ENCODE measurements at places on chromosomes 2 and 18. TPM values are rescaled to one million over a fixed set of nuclear protein-coding genes. Genes with fewer than 3 reads are reported as not detected.

GRCh38 chr18:71115261-71115660 is 826.4 kb downstream of the SOCS6 start:
- DNase-seq: no peak

- peak; percentile 70 for DNase-seq
Observed at GRCh38 chr18:24990671-24991134, 361.3 kb downstream of the ZNF521 start.

GRCh38 chr2:20093263-20094141 is 42.1 kb upstream of the LAPTM4A start:
- peak; percentile 78 for DNase-seq

- peak; percentile 20 for DNase-seq
Observed at GRCh38 chr2:14944562-14945346, 312.2 kb downstream of the LRATD1 start.

- no peak for DNase-seq
Observed at GRCh38 chr2:158103411-158104012, 1.8 kb downstream of the UPP2 start.

- DNase-seq: no peak
Observed at GRCh38 chr18:44156126-44156525, 524.6 kb upstream of the SETBP1 start.

- DNase-seq: no peak
Observed at GRCh38 chr2:202196727-202197126, 41.7 kb downstream of the SUMO1 start.

GRCh38 chr2:189674374-189675112 is at the start of gene ANKAR:
Gene ANKAR (plus strand): TSS chr2:189674670. CDS start chr2:189676491, 1,821 bp downstream.
- peak; percentile 93 for DNase-seq

DNA sequence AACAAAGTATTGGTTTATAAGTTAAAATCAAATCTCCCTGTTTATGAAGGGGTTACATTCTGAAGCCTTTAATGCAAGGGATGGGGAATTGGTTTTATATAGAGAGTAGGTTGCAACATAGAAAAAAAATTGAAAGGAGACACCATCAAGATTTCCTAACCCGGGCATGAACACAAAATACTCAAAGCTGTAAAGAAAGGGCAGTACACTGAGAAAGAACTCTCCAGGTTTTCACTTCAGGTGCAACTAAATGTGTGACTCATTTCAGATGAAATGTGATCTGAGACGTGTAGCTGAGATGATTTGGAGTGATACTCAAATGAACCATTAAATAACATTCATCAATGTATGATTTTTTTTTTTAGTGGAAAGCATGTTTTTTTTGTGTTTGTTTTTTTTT is 43.6 kb downstream of the SANBR start:
- DNase-seq: no peak

- DNase-seq: no peak
Observed at GRCh38 chr2:29589440-29590103, 331.8 kb downstream of the ALK start.

- DNase-seq: no peak
Observed at GRCh38 chr2:85647823-85648526, 20.0 kb downstream of the SFTPB start.

DNA sequence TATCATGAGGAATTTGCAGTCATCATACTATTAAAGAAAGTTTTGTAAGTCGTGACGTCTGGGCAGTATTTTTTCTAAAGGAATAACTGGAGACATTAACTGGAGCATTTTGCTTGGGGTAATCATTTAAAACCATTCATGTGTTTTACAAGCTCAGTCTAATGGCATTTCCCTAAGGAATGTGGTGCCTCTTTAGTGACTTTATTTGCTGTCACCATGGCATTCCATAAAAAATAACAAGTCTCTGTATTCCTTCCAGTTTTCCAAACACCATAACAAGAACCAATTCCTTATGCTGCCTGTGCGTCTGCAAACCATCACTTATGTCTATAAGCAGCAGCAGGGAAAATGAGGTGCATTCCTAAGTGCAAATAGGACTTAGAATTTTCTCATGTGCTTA is 82.8 kb downstream of the EPB41L3 start:
- no peak for DNase-seq

GRCh38 chr2:214489702-214490101 is 78.8 kb downstream of the VWC2L start:
- no peak for DNase-seq

DNA sequence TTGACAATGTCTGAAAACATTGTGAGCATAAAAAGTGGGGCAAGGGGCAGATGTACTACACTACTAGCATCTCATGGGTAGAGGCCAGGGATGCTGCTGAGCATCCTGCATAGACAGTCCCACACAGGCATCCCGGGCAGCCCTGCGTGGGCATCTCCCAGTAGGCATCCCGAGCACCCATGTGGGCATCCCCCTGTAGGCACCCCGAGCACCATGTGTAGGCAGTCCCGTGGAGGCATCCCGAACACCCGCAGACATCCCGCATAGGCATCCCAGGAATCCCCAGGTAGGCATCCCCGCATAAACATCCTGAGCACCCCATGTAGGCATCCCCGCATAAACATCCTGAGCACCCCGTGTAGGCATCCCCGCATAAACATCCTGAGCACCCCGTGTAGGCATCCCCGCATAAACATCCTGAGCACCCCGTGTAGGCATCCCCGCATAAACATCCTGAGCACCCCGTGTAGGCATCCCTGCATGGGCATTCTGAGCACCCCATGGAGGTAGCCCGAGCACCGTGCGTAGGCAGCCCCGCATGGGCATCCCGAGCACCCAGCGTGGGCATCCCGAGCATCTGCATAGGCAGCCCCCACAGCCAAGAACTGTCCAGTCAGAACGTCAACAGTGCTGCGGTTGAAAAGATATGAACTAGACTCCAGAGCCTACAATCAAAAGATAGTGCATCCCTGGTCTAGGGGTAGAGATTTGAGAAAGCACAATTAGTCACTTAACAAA is 273.5 kb downstream of the NBAS start:
- DNase-seq: no peak

DNA sequence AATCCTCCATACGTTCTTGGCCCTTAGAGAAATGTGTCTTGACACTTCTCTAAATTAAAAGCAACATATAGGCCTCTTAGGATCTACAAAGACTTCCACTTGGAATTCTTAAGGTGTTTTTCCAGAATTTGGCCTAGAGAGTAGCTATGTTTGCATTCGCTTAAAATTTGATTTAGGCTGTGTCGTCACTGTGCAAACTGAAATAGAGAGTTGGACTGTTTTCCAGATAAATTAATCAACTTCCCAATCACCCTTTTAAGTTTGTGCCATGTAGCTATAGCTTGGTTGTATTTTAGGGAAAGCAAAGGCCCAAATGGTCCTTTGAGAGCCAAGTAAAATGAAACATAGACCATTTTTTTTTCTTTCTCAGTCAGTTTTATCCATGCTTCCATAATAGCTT is 128.6 kb upstream of the RASGRP3 start:
- no peak for DNase-seq

GRCh38 chr2:168935810-168936581 is 34.9 kb downstream of the G6PC2 start:
- DNase-seq: no peak

DNA sequence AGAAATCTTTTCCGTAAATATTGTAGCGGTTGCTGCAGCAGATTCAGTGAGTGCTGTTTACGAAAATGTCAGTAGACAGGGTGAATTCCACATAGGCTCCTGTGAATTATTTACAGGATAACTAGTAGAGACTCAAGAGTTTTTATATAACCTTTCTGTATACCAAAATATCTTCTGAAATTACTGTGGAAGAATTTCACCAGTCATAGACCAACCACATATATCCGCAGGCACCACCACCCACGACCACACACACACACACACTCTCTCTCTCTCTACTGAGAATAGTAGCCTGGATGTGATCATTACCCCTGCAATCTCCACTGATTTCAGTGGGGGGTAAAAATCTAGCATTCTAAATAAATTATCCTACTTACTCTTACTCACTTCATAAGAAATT is 341.8 kb downstream of the RBM43 start:
- no peak for DNase-seq

- DNase-seq: no peak
Observed at GRCh38 chr2:60070196-60070595, 483.3 kb downstream of the BCL11A start.

GRCh38 chr2:238786792-238787490 is 60.9 kb upstream of the TWIST2 start:
- DNase-seq: no peak

DNA sequence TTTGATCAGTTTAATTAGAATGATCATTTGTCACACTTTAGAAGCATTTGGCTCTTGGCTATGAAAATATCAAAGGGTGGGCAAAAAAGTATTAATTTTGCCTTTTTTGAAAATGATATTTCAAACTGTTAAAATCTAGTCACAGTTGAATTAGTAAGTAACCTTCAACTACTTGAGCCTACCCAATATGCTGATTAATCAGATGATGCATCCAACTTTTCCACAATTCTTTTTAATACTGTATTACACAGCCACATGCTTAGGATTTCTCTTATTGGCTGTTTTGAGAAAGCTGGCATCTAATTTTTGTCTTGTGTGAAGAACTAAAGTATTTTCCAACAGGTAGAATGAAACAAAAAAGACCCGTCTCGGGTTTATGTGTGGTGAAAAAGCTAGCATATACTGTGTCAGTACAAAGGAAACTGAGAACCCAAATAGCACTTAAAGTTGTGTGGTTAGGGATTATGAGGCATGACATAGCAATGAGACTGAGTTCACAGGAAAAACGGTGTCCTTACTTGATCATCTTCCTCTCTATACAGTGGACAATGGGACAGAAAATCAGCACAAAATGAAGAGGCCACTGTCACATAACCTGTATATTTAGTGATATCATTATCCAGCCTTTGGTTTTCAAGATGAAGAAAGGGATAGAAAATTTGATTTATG is 11.7 kb downstream of the OSBPL6 start:
- peak; percentile 32 for DNase-seq

- no peak for DNase-seq
Observed at GRCh38 chr2:120455390-120455789, 109.5 kb downstream of the INHBB start.

DNA sequence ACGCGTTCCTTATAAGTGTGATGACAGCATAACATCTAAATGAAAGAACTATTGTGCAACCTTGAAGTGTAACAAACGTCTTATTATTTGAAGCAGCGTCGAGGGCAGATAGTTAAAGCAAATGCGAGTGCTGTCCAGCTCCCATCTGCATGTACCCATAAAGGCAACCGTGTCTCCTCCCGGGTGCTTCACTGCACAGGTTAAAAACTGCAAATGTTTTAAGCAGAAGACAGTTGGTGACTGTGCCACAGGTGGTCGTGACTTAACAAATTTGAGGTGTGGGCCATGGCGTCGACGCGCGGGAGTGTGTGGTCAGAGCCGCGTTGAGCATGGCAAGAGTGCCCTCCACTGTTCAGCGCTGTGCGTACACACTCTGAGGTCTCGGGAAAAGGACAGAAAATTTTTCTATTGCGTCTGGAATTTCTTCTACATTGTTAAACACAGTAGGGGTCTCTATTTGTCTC is 6.4 kb downstream of the SALL3 start:
- DNase-seq: peak; percentile 48

GRCh38 chr2:219698748-219699439 is 71.5 kb downstream of the SLC4A3 start:
- no peak for DNase-seq

DNA sequence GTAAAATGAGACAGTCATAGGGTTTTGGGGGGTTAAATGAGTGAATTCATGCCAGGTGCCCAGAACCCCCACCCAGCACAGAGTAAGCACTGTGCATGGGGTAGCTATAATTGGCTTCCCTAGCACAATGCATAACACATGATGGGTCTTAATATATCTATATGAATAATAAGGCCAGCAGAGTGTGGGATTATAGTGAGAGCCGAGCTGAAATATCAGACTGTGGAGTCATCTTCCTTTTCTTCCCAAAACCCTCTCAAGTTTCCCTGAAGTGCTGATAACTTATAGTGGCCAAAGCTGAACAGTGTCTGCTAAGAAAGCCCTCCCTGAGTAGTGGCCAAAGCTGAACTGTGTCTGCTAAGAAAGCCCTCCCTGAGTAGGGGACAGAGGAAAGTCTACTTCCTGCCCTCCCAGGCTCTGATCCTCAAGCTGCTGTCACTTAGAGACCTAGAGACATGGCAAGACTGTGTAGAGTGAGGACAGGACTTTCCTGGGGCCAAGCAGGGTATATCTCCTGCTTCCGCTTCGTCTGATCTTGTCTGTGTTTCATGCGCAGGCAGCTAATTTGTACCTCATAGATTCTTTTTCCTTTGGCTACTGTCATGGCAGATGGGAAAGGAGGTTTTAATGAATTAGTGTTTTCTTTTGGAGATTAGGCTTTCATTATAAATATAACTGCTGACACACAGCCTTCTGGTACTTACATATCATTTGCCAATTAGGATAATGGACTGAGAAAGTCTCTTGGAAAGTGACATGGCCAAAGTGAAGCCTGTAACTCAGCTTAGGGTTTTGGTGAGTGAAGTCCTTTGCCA is 94.9 kb downstream of the FHOD3 start:
- no peak for DNase-seq

- DNase-seq: no peak
Observed at GRCh38 chr2:147630585-147630984, 214.2 kb upstream of the ACVR2A start.

DNA sequence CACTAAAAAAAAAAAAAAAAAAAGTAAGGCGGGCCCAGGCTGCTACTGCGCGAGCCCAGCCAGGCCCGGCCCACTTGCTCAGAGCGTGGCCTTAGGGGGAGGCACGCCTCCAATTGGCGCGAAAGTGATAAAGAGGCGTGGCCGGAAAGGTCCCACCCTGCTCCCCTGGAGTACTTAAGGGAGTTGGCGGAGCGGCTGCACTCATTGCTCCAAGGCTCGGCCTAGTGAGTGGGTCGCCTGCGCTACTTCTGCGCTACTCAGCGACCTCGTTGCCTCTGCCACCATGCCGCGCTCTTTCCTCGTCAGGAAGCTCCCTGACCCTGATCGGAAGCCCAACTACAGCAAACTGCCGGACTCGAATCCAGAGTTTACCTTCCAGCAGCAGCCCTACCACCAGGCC is 36.9 kb downstream of the UNC80 start:
- DNase-seq: no peak

- DNase-seq: no peak
Observed at GRCh38 chr18:23992089-23992940, 22.2 kb upstream of the TTC39C start.

DNA sequence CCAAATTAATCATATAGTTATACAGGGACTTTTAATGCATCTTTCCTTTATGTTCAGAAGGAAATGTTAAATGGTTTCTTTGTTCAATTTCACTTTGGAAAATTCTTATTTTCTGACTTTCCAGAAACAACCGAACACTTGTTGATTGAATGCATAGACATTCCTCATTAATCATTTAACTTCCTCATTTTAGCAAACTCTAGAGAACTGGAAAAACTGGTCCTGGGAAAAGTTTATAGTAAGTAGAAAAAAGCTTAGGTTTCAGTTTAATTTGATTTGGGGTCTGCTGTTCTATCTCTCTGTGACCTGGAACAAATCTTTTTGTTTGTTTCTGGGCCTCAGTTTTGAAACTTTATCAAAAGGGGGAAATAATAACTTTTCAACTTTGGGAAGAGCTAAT is 320.4 kb downstream of the CMPK2 start:
- no peak for DNase-seq

- no peak for DNase-seq
Observed at GRCh38 chr2:238226698-238227586, 12.9 kb downstream of the HES6 start.

GRCh38 chr2:15715596-15715995 is 123.9 kb downstream of the DDX1 start:
- no peak for DNase-seq

Gene HOXD12
- not detected for total RNA-seq

Gene TFCP2L1
- total RNA-seq: not detected

Gene MROH2A
- not detected for total RNA-seq

Gene CDCA7
- total RNA-seq: 3.9 TPM

Gene MTX2
- total RNA-seq: 31.7 TPM

Gene PLEKHH2
- not detected for total RNA-seq

Gene KLHL30
- not detected for total RNA-seq

Data from lung microvascular endothelial cell (primary cell).